ENCODE measurements at places on chromosomes 11 and 22. TPM values are rescaled to one million over a fixed set of nuclear protein-coding genes. Genes with fewer than 3 reads are reported as not detected.

The TPBGL gene
- 0.45 TPM for total RNA-seq

The IL18BP gene
- 27.2 TPM for total RNA-seq

The SCARF2 gene
- total RNA-seq = 2.9 TPM

The FXYD2 gene
- 0.78 TPM for total RNA-seq

The IGLL1 gene
- not detected for total RNA-seq

The NLRP6 gene
- total RNA-seq = 3.0 TPM

The ASRGL1 gene
- 9.7 TPM for total RNA-seq

The CTSD gene
- 415 TPM for total RNA-seq

The TRIM51 gene
- 0.25 TPM for total RNA-seq

The APOA1 gene
- total RNA-seq = 0.87 TPM

The SULT4A1 gene
- not detected for total RNA-seq

The GLYATL1 gene
- total RNA-seq = not detected

The CASP5 gene
- 1.1 TPM for total RNA-seq

The C1QTNF4 gene
- 2.0 TPM for total RNA-seq

The TUG1 gene
- 78.4 TPM for total RNA-seq

The ARHGAP20 gene
- total RNA-seq = not detected

The MUC2 gene
- not detected for total RNA-seq

The KCNK4 gene
- total RNA-seq = not detected

The ARL2 gene
- total RNA-seq = 20.5 TPM

The SNAP29 gene
- 36.8 TPM for total RNA-seq

The KRTAP5-2 gene
- not detected for total RNA-seq

The PRMT3 gene
- 10.4 TPM for total RNA-seq

The FGF4 gene
- total RNA-seq = not detected

The DEUP1 gene
- total RNA-seq = not detected

The HARBI1 gene
- total RNA-seq = 9.9 TPM

The SOX10 gene
- not detected for total RNA-seq

The MMP1 gene
- total RNA-seq = not detected

The OR51B4 gene
- total RNA-seq = not detected

The PTPRCAP gene
- 269 TPM for total RNA-seq

The APLNR gene
- total RNA-seq = not detected

The FAT3 gene
- not detected for total RNA-seq

The VWA5A gene
- 11.8 TPM for total RNA-seq

The PRCP gene
- total RNA-seq = 30.0 TPM

The RGL4 gene
- total RNA-seq = 12.7 TPM

The WNT11 gene
- total RNA-seq = 0.80 TPM

The FAM180B gene
- 0.25 TPM for total RNA-seq

The XNDC1N gene
- total RNA-seq = 9.6 TPM

The OR9Q1 gene
- not detected for total RNA-seq

The ABCC8 gene
- not detected for total RNA-seq

The MUC5AC gene
- not detected for total RNA-seq

The GPR83 gene
- total RNA-seq = 0.55 TPM

The C11orf97 gene
- total RNA-seq = not detected

The KREMEN1 gene
- total RNA-seq = 0.23 TPM

The PGA4 gene
- not detected for total RNA-seq

The CBLIF gene
- total RNA-seq = not detected

The MYBPC3 gene
- 0.45 TPM for total RNA-seq

The OR52I2 gene
- not detected for total RNA-seq

The CD3E gene
- total RNA-seq = 322 TPM

The SCGB1D2 gene
- not detected for total RNA-seq

The OR8G5 gene
- not detected for total RNA-seq

The NXPE4 gene
- total RNA-seq = not detected

The GRIK4 gene
- total RNA-seq = 21.9 TPM

Measured in natural killer cell (primary cell).